Midbrain (tissue), 1 donor: ENCODE measurements at places on chromosomes 12 and 14.

DNA sequence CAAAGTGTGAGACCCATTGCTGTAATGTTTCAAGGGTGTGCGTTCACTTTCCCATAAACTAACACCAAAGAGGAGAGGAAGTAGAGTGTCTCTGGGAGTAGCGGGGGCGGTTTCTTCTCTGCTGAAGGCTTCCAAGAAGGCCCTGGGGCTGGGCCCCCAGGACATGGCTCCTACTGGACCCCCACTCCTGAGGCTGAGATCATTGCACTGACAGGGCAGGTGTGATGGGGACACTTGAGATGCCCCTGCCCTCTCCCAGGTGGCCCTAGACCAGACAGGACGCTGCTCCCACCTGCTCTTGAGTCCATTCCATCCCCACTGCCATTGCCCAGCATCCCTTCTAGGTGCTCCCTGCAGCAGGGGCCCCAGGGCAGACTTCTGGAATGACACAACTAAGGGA lies 20.1 kb downstream of the TMEM63C start:
- no peak for DNase-seq

GRCh38 chr14:85590784-85591183 lies 60.8 kb downstream of the FLRT2 start:
- no peak for DNase-seq

- DNase-seq = no peak
These were observed 179.5 kb upstream of the PARP11 start for GRCh38 chr12:4052691-4053090.

GRCh38 chr12:76020281-76020680 lies 11.3 kb downstream of the PHLDA1 start:
- no peak for DNase-seq

DNA sequence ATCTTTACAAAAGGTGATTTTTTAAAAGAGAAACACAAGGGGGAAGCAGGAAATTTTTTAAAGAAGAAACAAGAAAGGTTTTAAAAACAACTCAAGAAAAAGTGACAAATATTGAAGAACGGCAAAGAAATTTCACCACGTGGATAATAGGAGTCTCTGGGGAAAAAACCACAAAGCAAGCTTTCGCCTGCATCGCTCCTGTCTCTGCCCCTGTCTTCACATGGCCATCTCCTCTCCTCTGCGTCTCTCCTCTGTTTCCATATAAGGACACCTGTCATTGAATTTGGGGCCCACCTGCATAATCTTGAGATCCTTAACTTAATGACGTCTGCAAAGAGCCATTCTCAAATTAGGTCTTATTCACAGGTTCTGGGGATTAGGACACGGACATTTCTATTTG lies 175.8 kb downstream of the ETV6 start:
- no peak for DNase-seq

- DNase-seq = no peak
These were observed 33.4 kb upstream of the ALG10 start for GRCh38 chr12:33988913-33989312.

GRCh38 chr12:53805067-53805466 lies 53.3 kb upstream of the CISTR start:
- DNase-seq = no peak

- DNase-seq = no peak
These were observed 36.6 kb downstream of the DHX37 start for GRCh38 chr12:124952295-124952694.

DNA sequence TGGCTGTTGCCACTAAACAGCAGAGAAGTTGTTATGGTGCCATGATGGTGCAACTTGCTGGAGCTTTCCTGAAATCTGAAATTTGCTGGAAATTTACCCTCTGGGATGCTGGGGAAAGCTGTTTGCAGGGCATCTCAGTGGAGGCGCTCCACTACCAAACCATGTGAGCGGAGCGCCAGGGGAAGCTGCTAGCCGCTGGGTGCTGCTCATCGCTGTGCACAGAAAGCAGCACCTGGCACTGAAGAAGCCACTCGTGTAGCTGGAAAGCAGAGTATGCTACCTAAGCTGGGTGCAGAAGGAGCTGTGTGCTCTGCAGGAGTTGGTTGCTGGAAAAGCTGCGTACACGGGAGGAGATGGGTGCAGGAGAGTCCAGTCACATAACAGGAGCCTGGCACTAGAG lies 53.0 kb downstream of the MSRB3 start:
- DNase-seq = no peak

- DNase-seq = no peak
These were observed 49.4 kb upstream of the STK38L start for GRCh38 chr12:27194644-27195043.

- DNase-seq = no peak
These were observed 250.3 kb downstream of the SYT1 start for GRCh38 chr12:79114896-79115295.

DNA sequence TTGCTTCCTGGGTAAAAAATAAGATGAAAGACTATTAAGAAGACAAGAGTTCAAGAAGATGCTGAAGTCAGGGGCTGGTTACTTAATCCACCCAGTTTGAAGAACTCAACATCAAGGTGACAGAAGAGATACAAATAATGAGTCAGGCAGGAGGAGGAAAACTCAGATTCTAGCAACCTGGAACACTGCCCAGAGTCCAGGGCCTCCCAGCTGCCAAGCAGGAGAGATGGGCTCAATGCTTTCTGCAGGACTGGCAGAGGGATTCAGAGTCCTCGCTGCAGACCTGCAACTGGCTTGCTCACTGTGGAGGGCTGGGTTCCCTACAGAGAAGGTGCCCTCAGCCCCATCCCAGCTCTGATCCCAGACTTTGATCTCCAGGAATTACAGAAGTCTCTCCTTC lies 28.6 kb upstream of the CEBPE start:
- DNase-seq = no peak

- no peak for DNase-seq
These were observed 260.7 kb upstream of the NOS1 start for GRCh38 chr12:117622087-117622486.

DNA sequence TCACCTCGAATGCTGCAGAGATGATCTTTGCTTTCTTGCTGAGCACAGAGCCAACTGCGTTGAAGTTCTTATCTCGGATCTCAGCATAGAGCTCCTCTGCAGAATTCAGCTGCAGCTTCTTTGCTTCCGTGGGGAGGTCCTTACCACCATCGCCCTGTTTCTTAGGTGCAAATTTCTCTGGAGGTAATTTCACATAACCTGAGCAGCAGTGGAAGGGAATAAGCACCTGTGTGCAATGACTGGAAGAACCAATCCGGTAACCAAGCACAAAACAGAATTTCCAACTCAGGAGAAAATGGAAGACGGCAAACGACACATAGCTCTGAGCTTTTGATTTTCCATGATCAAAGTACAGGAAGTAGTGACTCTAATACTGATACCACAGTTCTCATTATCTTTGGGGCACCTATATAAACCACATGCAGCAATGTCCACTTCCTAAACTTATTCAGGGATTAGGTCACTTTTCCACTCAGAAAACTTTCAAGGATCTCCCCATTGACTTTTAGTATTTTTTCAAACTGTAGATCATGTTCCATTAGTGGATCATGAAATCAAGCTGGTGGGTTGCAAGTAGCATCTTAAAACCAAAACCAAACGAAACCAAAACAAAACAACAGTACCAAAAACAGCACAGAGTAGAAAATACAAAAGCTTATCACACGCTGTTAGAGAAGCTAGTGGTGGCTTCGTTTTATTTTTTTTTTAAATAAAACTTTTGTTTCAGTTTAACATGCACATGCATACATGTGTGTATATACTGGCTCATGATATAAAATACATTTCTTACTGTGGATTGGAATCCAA lies 18.9 kb upstream of the DIABLO start:
- no peak for DNase-seq

- no peak for DNase-seq
These were observed 87.9 kb upstream of the PRICKLE1 start for GRCh38 chr12:42677461-42677860.

GRCh38 chr12:104534162-104534856 lies 77.6 kb downstream of the CHST11 start:
- DNase-seq = no peak

DNA sequence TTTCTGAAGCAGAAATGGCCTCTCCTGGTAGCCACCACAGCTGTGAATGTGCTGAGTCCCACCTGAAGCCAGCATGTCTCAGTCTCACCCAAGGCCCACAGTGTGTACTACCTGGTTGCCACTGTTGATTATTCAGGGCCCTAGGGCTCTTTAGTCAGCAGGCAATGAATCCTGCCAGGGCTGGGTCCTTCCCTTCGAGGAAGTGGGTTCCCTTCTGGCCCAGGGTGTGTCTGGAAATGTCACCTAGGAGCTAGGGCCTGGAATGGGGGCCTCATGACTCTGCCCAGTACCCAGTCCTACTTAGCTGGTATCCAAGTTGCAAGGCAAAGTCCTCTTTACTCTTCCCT lies 207.4 kb downstream of the SYNE2 start:
- no peak for DNase-seq

GRCh38 chr14:54267172-54267571 lies 129.6 kb upstream of the CDKN3 start:
- DNase-seq = no peak

DNA sequence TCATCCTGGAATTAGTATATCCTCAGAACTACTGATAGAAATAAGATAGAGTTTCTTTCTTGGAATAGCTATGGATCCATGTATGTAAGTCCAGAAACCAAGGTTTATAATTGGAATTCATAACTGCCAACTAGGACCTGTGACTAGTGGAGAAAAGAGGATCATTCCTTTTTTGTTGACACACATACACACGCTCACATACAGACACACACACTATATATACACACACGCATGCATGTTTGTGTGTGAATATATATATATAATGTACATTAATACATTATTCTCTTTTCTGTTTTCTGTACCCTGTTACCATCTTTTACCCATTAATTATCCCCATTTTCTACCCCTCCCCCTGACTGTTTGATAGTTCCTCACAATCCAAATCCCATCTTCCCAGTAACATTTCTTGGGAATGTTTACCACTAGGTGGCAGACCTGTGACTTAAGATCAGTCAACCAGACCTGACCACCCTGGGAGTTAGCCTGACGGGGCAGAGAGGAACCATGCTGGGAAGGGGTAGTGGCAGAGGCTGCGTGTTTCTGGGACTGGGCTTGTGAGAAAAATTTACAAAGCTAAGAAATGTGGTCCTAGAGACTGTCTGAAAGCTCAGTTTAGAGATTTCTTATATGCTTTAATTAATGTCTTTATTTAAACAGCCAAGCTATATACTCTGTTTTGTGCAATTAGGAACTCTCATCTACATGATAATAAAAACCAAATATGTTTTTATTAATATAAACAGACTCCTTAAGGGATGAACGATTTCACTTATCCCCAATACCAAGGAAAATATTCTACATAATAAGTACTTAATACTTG lies 308.0 kb downstream of the PPFIA2 start:
- peak; percentile 59 for DNase-seq

DNA sequence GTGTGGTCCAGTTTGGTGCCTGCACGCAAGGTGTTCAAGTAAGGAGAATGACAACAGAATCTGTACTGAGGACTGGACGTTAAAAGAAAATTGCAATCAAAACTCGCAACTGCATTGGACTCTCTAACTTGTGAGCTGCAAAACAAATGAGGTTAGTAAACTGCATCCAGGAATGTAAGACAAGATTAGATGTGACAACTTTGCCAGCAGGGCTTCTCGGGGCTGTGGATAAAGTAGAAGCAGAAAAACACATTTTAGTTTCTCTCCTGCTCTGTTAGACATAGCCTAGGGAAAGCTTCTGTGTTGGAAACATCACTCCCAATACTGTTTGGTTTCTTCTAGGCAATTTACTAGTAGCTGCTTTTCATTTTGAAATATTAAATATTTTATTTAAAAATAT lies 338.2 kb upstream of the NAV3 start:
- no peak for DNase-seq

DNA sequence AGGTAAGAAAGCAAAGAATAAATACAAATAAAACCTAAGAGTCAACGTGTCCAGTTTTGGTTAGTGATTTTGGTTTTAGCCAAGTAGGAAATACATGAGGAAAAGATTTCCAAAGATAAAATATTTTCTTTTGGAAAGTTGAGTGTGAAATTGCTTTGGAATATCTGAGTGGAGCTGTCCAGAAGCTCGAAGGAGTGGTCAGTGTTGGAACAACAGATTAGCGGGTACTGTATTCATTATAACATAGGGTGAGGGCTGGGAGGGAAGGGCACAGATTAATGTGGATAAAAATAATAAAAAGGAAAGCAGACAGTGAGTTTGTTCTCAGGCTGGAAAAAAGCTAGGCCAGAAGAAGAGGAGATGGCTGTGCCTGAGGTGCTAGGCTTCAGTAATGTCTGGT lies 101.5 kb upstream of the SLCO1C1 start:
- no peak for DNase-seq

DNA sequence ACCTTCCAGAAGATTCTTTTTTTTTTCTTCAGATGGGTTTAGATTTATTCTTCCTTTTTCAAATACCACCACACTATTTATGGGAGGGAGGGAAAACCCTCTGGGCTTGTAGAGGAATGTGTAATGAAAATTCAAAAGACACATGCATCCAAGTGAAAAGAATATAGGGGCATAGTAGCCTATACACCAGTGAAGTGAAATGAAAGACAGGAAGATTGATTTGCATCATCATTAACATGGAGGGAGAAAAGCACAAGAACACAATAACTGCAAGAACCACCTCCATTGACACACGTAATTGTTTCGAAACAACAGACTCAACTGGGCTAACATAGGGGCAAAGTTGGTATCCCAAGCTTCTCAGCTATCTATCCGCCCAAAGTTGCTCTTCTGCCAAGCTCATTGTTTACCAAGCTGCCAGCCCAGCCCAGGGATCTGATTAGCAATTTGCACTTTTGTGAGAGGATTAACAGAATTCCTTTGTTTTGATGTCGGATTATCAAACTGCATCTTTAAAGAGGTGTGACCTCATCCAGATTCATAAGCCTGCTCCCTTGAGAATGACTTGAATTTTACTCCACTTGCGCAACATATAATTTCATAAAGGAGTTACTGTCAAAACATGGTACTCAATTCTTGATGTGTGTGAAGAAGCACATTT lies 430.5 kb upstream of the SOX5 start:
- no peak for DNase-seq

GRCh38 chr14:97458255-97458654 lies 661.1 kb downstream of the VRK1 start:
- DNase-seq = no peak

DNA sequence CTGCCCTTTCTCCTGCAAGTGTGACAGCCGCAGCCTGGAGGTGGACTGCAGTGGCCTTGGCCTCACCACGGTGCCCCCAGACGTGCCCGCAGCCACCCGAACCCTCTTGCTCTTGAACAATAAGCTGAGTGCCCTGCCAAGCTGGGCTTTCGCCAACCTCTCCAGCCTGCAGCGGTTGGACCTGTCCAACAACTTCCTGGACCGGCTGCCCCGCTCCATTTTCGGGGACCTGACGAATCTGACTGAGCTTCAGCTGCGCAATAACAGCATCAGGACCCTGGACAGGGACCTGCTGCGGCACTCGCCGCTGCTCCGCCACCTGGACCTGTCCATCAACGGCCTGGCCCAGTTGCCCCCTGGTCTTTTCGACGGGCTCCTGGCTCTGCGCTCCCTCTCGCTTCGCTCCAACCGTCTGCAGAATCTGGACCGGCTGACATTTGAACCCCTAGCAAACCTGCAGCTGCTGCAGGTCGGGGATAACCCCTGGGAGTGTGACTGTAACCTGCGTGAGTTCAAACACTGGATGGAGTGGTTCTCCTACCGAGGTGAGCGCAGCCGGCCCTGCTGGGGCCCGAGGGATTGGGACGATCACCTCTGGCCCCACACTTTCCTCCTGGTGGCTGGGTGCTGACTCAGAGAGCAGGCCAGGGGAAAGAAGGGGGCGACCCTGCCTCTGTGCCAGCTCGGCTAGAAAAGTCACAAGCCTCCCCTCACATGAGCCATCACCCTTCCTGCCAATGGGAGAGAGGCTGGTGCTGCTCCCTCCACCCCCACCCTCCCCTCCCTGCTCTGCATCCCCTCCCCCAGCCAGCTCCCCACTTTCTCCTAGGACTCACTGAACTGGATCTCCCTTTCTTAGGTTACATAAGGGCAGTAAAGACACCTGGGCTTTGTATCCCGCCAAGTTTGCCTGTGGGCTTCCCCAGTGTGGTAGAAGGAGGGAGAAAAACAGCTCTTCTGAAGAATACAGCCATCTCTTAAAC lies 10.9 kb downstream of the LRTM2 start:
- DNase-seq = no peak
